ENCODE measurements at places on chromosomes 5 and 9. TPM values are rescaled to one million over a fixed set of nuclear protein-coding genes. Genes with fewer than 3 reads are reported as not detected.

The STPG3 gene
- total RNA-seq, result not detected

The SEPTIN8 gene
- 23.7 TPM for total RNA-seq

DNA sequence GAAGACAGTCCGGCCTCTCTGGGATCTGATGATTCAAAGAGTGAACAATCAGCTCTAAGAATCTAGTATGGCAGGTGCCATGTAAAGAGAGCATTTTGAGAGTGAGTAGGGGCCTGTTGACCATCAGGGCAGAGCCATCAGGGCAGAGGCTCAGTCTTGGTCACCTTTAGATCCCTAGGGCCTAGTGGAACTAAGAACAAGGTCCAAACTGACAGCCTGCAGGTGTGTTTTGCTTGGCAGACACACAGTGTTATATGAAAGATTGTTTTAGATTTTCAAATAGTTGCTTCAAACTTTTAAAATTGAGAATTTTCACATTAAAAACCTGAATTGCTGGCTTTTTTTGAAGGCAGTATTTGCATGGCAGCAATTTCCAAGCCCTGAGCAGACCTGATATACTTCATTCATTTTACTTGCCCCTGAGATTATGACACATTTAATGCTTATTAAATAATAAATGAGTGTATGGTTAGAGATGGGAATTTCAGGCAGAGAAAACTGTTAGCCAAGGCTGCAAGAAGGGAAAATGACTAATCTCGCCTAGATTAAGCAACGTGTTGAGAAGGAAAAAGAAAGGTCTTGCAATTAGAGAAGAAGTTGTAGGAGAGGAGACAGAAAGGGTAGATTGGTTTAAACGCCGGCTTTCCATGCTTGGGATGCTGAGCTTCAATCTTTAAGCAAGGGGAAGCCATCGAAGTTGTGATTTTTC lies 279.6 kb downstream of the ARRDC3 start:
- no peak for DNase-seq

GRCh38 chr9:101778332-101778731 lies 39.9 kb upstream of the GRIN3A start:
- no peak for DNase-seq

GRCh38 chr5:53877243-53877642 lies 316.8 kb downstream of the NDUFS4 start:
- DNase-seq, result no peak

DNA sequence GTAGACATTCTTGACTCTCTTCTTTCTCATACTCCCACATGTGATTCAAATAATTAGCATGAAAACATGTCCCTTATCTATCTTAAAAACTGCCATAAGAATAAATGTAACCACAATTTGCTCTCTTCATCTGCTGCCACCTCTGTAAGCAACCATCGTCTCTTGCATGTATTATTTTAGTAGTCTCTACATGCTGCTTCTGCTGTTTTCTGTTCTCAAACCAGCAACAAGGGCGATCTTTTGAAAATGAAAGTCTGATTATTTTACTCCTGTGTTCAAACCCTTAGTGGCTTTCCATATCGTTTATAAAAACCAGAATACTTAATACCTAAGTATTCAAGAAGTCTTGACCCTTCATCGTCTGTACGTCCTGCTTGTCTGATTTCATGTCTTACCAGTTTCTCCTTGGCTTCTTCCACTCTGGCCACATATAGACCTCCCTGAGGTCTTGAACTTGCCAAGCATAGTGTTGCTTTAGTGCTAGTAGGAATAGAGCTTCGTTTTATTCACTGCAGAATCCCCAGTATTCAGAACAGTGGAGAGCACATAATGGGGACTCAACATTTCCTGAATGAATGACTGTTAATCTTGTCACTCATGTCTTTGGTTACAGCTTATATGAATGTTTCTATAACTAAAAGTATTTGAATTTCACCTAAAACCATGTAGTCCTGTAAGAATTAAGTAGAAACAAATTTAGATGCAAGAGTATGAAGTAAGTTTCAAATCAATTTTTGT lies 10.6 kb downstream of the CDC42SE2 start:
- DNase-seq, result no peak

- DNase-seq, result no peak
Observed at GRCh38 chr5:168362097-168362885, 70.8 kb downstream of the WWC1 start.

DNA sequence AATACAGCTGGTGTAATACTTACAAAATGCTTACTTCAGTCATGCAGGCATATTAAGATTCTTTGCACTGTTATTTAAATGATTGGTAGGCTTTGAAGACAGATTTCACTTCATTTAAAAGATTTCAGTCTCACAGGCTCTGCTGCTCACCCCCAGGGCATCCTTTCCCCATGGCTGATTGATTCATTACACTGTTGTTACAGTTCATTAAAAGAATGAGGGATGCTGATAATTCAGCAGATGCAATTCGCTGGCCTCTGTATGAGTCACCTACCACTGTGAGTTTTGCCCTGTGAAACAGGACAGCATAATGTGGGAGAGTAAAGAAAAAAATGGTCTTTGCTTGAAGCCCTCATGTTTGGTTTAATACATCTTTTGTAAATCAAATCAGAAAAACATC lies 246.9 kb downstream of the CYLC2 start:
- peak; percentile 16 for DNase-seq

DNA sequence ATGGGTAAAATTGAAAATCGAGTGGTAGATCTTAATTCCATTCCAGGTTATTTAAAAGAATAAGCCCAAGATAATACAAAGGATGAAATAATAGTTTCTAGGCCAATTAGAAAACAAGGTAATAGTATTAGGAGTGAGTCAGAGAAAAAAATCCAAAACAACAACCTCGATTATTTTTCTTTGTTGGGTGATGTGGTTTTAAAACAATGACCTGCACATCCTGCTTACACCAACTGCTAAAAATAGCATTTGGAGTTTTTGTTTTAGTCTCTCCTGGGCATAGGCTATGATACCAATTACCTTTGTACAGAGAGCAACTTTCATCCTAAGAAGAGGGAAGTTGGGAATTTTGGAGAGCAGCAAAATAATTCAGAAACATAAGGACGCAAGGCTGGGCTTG lies 101.7 kb upstream of the MYO10 start:
- peak; percentile 32 for DNase-seq

The HBEGF gene
- total RNA-seq, result 5.8 TPM

The PTGES gene
- total RNA-seq, result 44.9 TPM

The LIX1 gene
- total RNA-seq, result not detected

The CENPP gene
- 0.90 TPM for total RNA-seq

- no peak for DNase-seq
Observed at GRCh38 chr9:96129747-96130146, 172.2 kb downstream of the HSD17B3 start.

DNA sequence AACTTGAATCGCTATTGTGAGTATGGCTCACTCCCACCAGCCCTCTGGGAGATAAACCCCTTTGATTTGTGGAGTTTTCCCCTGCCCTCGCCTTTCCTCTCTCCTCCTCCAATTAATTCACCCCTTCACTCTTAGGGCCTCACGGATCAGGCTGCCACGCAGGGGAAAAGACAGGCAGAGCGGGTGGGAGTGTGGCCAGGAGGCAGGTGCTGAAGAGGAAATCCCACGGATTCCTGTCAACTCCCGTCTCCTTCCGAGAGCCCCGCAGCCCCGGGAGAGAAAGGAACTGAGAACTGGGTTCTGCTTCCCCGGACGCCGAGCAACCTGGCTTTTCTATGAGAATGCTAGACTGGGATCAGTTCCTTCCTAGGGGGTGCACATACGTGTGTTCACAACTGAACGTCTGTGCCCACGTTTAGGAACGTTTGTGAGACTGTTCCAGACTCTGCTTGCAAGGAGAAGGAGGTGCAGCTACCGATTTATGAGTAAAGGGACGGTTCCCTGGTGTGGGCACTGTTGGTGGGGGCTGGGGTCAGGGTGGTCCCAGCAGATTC lies 314.5 kb upstream of the TLE4 start:
- no peak for DNase-seq

DNA sequence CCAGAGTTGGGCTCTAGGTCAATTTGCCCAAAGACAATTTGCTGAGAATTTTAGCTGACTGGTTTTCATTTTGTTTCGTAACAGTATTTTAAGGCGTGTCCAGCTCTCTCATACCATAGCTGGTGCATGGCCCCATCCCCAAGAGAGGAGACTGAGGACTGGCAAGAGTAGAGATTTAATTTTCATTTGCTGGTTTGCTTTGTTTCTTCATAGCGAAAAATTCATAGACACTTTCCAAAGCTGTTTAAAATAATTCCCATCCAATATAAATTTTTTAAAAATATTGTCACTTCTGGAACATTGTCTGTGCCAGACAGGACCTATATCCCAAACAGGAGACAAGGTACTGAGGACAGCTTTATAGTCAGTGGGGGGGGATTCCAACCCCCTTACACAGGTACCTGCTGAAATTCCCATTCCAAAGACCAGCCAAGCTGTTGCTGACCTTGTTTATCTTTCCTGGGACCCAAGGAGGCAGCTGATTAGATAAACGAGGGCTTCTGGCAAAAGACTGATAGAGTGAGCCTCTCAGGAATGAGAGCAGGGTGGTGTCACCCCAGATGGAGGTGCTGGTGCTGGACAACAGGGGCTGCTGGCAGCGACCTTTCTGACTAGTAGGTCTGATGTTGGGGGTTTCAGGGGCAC lies 6.8 kb upstream of the ANGPTL2 start:
- DNase-seq, result no peak

DNA sequence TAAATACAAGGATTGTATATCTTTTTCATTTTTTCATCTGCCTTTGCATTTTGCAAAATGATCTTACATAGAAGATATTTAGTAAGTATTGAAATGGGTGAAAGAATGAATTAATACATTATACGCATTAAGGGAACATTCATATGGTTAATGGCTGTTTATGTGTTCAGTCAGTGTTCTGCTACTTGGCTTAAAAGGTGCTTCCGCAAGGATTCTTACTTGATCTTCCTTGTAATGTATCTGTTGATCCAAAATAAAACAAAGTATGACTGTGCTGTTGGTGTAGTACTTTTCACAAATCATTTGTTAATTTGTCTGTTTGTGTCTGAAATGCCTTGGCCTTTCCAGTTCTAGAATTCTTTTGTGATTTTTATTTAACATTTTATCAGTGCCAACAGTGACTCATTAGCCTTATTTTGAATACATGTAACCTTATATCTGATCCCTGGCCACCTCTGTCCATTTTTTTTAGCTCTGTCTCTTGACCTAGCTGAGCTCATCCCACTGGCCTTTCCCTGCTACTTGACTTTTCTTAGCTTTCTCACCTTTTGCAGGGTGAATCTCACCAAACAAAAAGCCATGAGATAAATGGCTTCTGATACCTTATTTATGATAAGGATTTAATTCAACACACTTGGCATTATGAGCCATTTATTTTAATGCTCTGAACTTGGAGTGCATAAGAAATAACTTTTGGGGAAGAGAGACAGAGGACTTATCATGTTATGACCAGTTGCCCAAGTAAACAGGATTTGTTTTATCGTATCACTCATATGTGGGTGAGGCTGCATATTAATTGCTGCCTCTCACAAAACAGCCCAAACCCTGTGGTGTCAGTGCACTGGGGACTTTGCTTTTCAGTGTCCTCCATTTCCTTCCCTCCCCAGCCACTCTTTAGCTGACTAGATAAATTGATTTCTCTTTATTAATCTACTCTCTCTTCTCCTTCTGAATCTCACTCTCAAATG lies 340.3 kb downstream of the KDM4C start:
- DNase-seq, result no peak

Data from Caki2 (cell line).